ENCODE measurements at places on chromosomes 5 and 9. TPM values are rescaled to one million over a fixed set of nuclear protein-coding genes. Genes with fewer than 3 reads are reported as not detected.
A peak's percentile ranks its signal among the peaks of the same experiment; 100 is the strongest.

The FOXD4L3 gene
- total RNA-seq = 0.11 TPM

The GFI1B gene
- total RNA-seq = not detected

The ACTL7A gene
- not detected for total RNA-seq

The SPINK5 gene
- not detected for total RNA-seq

The GABRA1 gene
- total RNA-seq = not detected

The TERT gene
- 21.5 TPM for total RNA-seq

DNA sequence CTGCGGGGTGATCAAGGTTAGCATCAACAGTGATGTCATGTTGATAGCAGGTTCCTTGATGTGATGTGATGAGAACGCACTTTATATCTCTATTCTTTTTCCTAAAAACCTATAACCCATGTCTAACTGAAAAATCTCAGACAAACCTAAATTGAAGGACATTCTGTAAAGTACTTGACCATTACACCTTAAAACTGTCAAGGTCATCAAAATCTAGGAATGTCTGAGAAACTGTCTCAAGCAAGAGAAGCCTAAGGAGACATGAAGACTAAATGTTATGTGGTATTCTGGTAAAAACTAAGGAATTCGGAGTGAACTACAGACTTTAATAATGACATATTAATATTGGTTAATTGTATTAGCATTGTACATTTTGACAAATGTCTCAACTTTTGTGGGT, 170.0 kb downstream of the AOPEP start:
- no peak overlapping the region for H3K4me3 ChIP-seq
- H3K27me3 ChIP-seq = no peaks in the 10 kb centered on the region
- no peak overlapping the region for H3K27ac ChIP-seq
- H3K4me1 ChIP-seq = no peaks in the 10 kb centered on the region

- no peak overlapping the region for H3K4me3 ChIP-seq
- no peaks in the 10 kb centered on the region for H3K36me3 ChIP-seq
- H3K27me3 ChIP-seq = no peaks in the 10 kb centered on the region
- no peak for DNase-seq
- no peaks in the 10 kb centered on the region for H3K4me1 ChIP-seq
Measured at GRCh38 chr9:26685818-26686217, 206.8 kb downstream of the CAAP1 start.

DNA sequence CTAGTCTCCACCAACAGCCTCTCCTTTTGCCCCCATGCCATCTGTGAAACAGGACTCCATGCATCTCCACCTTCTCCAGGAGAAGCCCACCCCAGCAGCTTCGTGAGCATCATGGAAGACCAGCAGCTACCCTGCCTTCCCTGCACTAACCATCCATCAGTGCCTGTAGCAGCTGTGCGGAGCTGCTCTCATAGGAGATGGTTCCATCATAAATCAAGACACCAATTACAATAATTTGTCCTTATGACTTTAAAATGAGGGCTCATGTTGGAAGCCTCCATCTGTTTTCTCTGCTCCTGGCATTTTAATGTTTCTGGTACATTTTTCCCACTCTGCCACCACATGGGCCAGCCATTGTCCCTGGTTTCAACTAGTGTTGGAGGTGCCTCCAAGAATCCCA, 69.9 kb downstream of the FGF1 start:
- no peak overlapping the region for H3K27ac ChIP-seq
- no peak for DNase-seq
- peaks cover 3% of the 10 kb centered on the region for H3K4me1 ChIP-seq
- no peaks in the 10 kb centered on the region for H3K36me3 ChIP-seq
- H3K4me3 ChIP-seq = no peak overlapping the region
- H3K27me3 ChIP-seq = no peaks in the 10 kb centered on the region

DNA sequence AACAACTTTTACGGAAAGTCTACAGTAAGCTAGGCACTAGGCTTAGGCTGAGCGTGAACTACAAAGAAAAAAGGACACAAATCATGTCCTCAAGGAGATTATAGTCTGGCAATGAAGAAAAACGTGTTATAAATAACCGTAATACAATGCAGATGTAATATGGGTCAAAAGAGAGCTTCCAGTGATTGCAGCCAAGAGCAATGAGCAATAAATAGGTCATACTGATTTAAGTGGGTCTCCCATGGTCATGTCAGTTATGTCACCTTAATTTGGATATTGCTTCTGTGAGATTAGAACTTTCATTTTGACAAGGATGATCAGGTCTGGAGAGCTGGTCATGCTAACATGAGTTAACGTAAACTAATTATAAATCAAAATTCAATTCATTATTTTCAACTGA, 158.6 kb upstream of the GNA14 start:
- H3K27me3 ChIP-seq = no peaks in the 10 kb centered on the region
- no peak for DNase-seq
- H3K36me3 ChIP-seq = no peaks in the 10 kb centered on the region
- no peaks in the 10 kb centered on the region for H3K4me1 ChIP-seq
- no peak overlapping the region for H3K4me3 ChIP-seq

DNA sequence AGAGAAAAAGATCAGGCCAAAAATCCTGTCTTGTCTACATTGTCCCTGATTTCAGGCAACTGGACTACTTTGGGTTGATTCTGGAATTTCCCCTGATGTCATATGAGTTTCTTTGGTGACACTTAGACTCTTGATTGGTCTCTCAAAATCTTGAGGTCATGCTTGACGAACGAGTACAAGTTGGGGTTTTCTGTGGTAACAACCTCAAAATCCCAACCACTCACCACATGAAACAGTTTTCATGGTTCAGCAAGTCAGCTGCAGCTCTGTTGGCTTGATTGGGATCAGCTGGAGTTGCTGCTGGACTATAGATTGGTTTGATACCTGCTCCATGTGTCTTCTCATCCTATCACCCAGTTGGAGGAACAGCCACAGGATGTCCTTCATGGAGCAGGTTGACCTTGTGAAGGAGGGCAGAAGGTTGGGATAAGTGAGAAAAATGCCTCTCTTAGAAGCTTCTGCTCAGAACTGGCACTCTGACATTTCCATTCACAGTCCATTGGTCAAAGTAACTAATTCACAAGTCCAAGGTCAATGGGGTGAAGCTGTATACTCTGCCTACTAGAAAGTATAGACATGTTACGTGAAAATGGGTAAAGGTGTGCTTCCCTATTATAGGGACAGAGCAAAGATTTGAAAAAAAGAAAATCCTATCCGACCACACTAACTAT, 284.5 kb downstream of the SH3GL2 start:
- H3K4me3 ChIP-seq = no peak overlapping the region
- H3K27ac ChIP-seq = no peak overlapping the region
- H3K36me3 ChIP-seq = no peaks in the 10 kb centered on the region

GRCh38 chr5:140246378-140247122, 56.4 kb downstream of the PFDN1 start:
- peaks cover 20% of the 10 kb centered on the region for H3K36me3 ChIP-seq
- H3K4me1 ChIP-seq = peaks cover 7% of the 10 kb centered on the region
- no peak overlapping the region for H3K27ac ChIP-seq
- H3K4me3 ChIP-seq = no peak overlapping the region

GRCh38 chr9:8649160-8649559, 849.6 kb upstream of the DMAC1 start:
- no peak overlapping the region for H3K4me3 ChIP-seq
- peak; percentile 19 for DNase-seq
- H3K27me3 ChIP-seq = no peaks in the 10 kb centered on the region
- H3K36me3 ChIP-seq = no peaks in the 10 kb centered on the region
- H3K27ac ChIP-seq = no peak overlapping the region
- no peaks in the 10 kb centered on the region for H3K4me1 ChIP-seq

GRCh38 chr5:1312206-1312605, 17.3 kb upstream of the TERT start:
- no peak for DNase-seq
- H3K27ac ChIP-seq = peak overlapping the region; percentile 26
- no peaks in the 10 kb centered on the region for H3K36me3 ChIP-seq

- H3K4me3 ChIP-seq = no peak overlapping the region
- no peaks in the 10 kb centered on the region for H3K27me3 ChIP-seq
- no peaks in the 10 kb centered on the region for H3K36me3 ChIP-seq
- H3K4me1 ChIP-seq = no peaks in the 10 kb centered on the region
- no peak overlapping the region for H3K27ac ChIP-seq
Measured at GRCh38 chr5:91703128-91703527, 320.0 kb upstream of the ARRDC3 start.

DNA sequence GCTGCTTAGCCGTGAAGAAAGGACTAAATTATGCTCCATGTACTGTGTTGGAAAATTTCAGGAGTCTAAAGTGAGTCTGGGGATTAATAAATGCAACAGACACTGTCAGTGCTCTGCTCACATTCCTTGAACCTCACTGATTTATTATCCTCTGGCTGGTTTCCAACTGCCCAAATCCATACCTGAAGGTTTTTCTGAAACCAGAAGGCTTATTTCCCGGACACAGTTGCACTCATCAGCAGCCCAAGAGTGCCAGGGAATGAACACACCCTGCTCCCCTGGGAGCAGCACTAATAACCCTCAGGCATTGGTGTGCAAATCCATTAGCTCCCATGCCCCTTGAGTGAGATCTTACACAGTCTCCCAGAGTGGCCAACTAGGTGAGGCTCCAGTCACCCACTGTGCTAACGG, 38.7 kb downstream of the F2R start:
- no peaks in the 10 kb centered on the region for H3K27me3 ChIP-seq
- no peak overlapping the region for H3K4me3 ChIP-seq
- H3K36me3 ChIP-seq = no peaks in the 10 kb centered on the region
- no peak for DNase-seq
- no peaks in the 10 kb centered on the region for H3K4me1 ChIP-seq
- no peak overlapping the region for H3K27ac ChIP-seq

- H3K27me3 ChIP-seq = no peaks in the 10 kb centered on the region
- H3K4me3 ChIP-seq = no peak overlapping the region
- no peaks in the 10 kb centered on the region for H3K4me1 ChIP-seq
- no peaks in the 10 kb centered on the region for H3K36me3 ChIP-seq
- H3K27ac ChIP-seq = no peak overlapping the region
Measured at GRCh38 chr5:95537501-95537900, 17.3 kb downstream of the SKIC3 start.

DNA sequence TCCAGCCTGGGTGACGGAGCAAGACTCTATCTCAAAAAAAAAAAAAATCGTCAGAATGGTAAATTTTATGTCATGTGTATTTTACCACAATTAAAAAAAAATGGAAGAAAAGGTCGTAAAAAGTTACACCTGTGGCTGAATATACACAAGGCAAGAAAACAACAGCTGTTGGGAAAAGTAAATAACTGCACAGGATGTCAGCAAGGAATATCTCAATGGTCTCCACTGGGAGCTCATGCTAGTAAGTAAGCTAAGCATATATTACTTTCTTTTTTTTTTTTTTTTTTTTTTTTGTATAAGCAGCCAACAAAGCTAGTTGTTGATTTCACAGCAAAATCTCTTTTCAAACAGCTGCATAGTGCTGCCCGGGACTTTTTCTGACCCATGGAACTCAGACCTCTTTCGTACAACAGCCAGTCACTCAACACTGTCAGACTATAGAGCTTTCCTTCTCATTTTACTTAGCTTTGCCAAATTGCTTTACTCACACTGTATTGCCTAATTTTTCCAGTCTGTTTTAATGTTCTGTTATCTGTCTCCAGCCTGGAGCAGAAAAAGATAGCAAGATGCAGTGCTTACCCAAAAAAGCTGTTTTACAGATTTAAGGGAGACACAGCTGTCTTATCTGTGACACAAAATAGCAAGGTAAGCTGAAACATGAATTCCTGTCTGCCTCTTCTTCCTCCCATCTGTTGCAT, 175.9 kb downstream of the ENC1 start:
- H3K4me3 ChIP-seq = no peak overlapping the region
- no peak for DNase-seq
- H3K27ac ChIP-seq = peak overlapping the region; percentile 22
- peaks cover 12% of the 10 kb centered on the region for H3K4me1 ChIP-seq
- H3K27me3 ChIP-seq = no peaks in the 10 kb centered on the region
- no peaks in the 10 kb centered on the region for H3K36me3 ChIP-seq

DNA sequence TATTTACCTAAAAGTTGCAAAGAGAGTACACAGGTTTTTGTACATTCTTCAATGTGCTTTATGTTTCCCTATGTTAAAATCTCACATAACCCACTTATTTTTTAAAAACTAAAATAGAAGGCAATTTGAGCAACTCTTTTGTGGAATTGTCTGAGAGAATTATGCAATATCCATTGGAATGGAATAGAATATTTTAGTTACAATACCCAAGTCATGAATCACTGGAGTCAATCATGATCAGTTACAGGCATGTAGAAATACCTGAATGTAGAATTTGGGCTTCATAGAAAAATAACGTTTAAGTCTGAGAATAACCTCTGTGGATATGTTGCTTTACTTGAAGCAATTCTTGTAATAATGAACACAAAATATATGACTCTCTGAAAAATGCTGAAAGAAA, 143.3 kb downstream of the FGF10 start:
- no peak for DNase-seq
- H3K27me3 ChIP-seq = no peaks in the 10 kb centered on the region
- H3K36me3 ChIP-seq = no peaks in the 10 kb centered on the region
- no peak overlapping the region for H3K4me3 ChIP-seq
- no peaks in the 10 kb centered on the region for H3K4me1 ChIP-seq

DNA sequence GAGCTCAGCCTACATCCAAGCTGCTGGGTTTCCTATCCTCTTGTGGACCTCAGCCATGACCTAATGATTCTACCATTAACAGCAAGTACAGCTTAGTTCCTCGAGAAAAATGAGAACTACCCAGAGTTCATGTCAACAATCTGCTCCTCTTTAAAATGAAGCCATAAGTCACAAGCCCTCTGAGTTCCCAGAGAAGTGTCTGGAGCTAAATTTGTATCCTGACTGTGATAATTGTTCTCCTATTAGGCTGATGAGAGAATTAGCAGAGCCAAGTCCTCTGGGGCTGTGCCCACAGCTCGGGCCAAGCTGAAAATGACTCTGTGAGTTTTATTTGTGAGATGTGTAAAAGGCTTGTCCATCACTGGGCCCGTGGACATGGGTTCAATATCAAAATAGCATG, 145.1 kb upstream of the SMIM23 start:
- H3K27me3 ChIP-seq = no peaks in the 10 kb centered on the region
- no peak for DNase-seq
- H3K4me3 ChIP-seq = no peak overlapping the region
- H3K36me3 ChIP-seq = no peaks in the 10 kb centered on the region
- no peak overlapping the region for H3K27ac ChIP-seq

DNA sequence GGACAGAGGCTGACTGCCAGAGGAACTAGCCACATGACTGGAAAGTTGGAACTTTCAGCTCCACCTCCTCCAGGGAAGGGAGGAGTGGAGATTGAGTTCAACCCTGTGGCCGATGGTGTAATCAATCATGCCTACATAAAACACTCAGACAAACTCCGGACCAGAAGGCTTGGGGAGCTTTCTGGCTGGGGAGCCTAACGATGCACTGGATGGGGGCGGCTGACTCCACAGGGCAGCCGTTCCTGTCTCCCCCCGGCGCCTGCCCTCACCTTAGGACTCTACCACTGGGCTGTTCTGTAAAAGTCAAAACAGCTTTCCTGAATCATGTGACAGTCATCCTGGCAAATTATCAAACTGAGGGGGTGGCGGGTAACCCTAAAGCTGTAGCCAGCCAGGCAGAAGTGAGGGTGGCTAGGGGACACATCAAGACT, 58.0 kb downstream of the GOLM1 start:
- H3K27ac ChIP-seq = no peak overlapping the region
- no peak overlapping the region for H3K4me3 ChIP-seq
- DNase-seq = no peak
- no peaks in the 10 kb centered on the region for H3K27me3 ChIP-seq

Measured in GM12878 (cell line).